ENCODE measurements at places on chromosomes 3 and 15. TPM values are rescaled to one million over a fixed set of nuclear protein-coding genes. Genes with fewer than 3 reads are reported as not detected.

DNA sequence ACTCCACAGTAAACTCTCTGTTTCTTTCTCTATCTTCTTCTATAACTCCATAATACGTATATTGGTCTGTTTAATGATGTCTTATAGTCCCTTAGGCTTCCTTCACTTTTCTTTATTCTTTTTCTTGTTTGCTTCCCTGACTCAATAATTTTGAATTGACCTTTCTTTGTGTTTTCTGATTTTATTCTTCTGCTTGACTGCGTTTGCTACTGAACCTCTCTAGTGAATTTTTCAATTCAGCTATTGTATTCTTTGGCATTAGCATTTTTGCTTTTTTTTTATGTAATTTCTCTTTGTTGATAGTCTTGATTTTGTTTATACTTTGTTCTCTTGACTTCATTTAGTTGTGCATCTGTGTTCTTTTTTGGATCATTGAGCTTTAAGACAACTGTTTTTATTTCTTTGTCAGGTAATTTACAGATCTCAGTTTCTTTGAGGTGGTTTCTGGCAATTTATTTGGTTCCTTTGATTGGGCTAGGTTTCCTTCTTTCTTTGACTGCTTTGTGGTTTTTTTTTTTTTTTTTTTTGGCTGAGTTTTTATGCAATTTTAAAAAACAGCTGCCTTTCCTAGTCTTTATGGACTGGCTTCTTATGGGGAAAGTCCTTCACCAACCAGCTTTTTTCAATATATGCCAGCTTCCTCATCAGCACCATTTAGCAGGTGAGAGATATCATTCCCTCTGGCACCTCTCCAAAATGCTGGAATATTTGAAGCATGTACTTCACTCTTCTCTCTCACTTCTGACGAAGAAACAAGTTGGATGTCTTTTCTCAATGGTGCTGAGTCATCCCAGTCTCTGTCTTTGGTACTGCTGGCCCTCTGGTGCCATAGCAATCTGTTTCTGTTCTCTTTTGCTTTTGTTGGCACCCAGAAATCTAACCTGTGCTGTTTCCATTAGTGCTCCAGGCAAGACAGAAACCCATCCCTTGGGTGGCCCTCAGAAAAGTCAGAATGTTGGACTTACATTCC, 17.6 kb downstream of the RSRC1 start:
- no peak for DNase-seq

SLC38A3 gene
- not detected for total RNA-seq

DNA sequence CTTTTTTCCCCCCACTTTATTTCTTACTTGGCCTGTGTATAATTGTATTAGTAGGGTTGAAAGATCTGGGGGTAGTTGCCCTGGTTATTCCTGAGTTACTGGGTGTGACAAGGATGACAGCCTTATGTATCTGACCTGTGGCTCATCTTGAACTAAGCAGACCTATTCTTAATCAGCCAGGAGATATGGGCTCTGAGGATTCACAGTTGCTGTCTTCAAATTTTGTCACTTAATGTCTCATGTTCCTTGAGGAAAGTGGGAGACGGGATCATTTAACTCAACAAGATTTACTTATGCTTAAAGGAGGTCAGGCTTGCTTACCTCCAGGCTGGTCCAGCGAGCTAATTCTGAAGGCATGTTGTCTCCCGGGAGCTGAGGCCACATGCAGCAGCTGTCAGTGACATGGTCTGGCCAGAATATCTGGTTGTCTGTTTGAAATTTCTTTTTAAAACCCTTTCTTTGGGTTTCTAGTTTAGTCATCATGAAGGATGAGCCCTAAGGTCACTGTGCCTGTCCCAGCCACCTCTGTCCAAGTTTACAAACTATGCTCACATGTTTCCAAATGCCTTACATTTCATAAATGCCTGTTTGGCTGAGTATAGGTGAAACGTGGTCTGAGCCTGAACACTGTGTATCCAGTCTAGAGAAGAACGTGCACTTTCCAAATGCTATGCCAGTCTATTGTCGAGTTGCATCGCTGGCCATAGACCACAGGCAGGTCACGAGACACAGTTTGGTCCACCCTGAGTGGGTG, 26.8 kb downstream of the LRTM1 start:
- no peak for DNase-seq

CD200 gene
- total RNA-seq: 1.2 TPM

DNA sequence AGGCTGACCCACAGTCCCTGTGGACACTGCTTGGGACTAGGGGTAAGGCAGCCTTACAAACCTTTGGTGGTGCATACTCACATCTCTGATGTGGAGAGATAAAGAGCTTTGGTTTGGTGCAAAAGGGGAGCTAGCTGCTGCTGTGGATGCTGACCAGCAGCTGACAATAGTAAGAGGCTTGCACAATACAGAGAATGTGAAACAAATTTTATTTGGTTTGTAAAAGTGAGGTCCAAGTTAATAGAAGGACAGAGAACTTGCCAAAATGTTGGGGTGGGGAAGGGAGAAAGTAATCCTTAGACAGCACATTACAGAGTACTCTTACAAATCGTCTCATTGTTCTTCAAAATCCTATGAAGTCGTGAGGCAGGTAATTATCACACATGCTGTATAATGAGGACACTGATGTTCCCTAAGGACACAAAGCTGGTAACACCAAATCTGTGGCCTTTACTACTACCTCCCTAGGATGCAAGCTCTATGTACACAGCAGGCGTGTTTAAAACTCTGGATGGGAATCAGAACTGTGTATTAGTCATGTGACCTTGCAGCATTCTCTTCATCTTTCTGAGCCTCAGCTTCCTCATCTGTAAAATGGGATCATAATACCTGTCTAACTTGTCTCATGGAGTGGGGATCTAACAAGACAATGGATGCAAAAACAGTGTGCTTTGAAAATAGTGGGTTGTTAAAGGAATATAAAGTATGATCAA, 21.6 kb downstream of the ARHGAP31 start:
- DNase-seq: no peak

OR5K2 gene
- total RNA-seq: not detected

KLF15 gene
- total RNA-seq: 1.9 TPM

XXYLT1 gene
- 15.0 TPM for total RNA-seq

AGBL1 gene
- total RNA-seq: 0.19 TPM

GRCh38 chr3:139552632-139553365, 13.3 kb upstream of the RBP1 start:
- DNase-seq: no peak

- no peak for DNase-seq
Measured at GRCh38 chr3:41836360-41837134, 125.4 kb downstream of the ULK4 start.

GRCh38 chr3:156743859-156744258, 69.5 kb downstream of the TIPARP start:
- DNase-seq: no peak

GRCh38 chr15:89067751-89068150, 20.5 kb upstream of the ABHD2 start:
- DNase-seq: no peak

IQGAP1 gene
- 181 TPM for total RNA-seq

GCSAM gene
- total RNA-seq: 0.26 TPM

GRCh38 chr3:48189321-48189720, 1.1 kb upstream of the CDC25A start:
- DNase-seq: no peak

- no peak for DNase-seq
Measured at GRCh38 chr3:128170866-128171516, 17.7 kb downstream of the EEFSEC start.

GRCh38 chr3:106805625-106806024, 571.6 kb upstream of the CCDC54 start:
- DNase-seq: no peak

DNA sequence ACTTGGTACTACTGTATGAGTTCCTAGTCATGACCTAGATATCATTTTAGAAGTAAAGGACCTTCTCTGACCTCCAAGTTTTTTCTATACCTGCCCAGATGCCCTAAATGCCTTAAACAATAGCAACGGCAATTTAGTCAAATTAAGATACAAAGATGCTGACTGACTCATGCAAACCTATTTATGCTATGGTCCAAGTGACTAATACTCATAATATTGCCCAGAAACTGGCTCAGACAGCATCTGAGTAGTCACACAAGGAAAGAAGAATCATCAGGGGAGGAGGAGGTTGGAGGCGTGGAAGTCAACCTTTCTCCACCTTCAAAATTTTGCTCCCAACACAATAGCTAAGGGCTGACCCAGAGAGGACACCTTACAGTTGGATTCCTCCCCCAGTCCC, 6.8 kb downstream of the FYCO1 start:
- no peak for DNase-seq

SNX4 gene
- total RNA-seq: 46.2 TPM

DNA sequence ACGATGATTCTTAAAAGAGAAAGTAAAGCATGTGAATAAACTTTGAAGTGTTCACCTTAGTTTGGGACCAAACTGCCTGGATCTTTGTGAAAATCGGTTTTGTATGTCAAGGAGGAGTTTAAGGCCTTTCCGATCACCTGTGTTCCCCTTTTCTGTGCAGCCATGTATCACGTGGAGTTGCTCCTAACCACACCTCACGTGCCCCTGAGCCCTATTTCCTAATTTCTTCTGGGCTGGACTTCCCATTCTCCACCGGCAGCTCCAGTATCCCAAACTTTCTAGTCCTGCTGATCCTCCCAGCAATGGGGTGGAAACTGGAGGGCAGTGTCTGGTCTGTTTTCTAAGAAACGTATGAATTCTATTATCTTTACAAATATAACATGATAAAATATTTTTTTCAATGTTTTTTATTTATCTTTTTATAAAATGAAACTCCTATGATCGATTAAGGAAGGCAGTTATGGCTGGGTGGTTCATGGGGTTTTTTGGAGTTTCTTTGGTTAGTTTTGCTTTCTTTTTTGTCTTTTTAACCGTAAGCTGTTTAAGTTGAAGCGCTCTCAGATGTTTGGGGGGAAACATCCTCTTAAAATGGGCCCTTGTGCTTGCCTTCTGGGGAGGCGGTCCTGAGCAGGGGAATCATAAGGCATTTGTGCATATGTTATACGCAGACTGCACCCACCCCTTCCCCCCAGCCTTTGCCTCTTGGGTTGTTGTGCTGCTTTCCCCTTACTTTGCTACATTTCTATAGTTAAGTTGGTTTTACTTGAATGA, 43.6 kb upstream of the WWTR1 start:
- DNase-seq: no peak

- no peak for DNase-seq
Measured at GRCh38 chr3:140906785-140907184, 34.9 kb upstream of the SLC25A36 start.

GRCh38 chr3:152826476-152826875, 8.5 kb upstream of the P2RY1 start:
- no peak for DNase-seq

IQCF5 gene
- not detected for total RNA-seq

DNA sequence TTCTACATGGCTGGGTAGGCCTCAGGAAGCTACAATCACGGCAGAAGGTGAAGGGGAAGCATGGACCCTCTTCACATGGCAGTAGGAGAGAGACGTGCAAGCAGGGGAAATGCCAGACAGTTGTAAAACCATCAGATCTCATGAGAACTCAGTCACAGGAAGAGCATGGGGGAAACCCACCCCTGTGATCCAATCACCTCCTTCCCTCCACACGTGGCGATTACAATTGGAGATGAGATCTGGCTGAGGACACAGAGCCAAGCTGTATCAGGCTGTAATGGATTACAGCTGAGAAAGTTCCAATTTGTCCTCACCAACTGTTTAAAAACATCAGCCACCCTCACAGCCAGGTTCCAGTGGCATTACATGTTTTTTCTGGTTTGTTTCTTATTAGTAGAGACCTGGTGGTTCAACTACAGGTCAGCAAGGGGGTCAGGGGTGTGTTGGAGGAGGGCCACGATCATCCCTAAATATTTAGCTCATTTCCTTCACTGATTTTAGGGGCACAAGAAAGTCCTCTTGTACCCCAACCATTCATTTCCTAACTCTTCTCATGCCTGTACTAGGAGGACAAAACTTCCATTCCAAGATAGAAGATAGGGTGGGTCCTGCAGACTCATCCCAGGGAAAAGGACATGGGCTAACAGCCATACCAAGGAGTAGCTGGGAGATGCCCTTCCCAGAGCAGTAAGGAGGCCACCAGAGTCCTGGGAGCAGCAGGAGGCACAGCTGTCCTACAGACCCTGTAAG, 54.4 kb downstream of the ANXA2 start:
- no peak for DNase-seq

GRCh38 chr3:35737080-35737479, 97.8 kb downstream of the ARPP21 start:
- DNase-seq: no peak

DNA sequence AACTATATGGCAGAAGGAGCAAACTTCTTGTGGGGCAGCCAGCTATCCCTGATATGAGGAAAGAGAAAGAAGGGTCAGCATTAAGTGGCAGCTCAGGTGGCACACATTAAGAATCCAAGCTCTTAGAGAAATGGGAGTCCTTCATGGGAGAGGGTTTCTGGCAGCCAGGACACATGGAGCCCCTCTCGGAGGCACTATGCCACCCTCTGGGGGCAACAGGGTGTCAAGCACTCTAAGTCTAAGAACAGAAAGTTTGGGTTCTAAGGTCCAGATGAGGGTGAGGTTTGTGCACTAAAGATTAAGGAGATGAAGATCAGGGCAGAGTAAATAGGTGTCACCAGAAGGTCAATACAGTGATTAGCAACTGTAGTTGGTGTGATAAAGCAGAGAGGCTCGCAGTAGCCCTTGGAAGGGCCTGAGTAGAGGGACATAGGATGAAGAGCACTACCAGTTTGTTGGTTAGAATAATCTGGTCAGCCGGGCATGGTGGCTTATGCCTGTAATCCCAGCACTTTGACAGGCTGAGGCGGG, 89.3 kb downstream of the ST6GAL1 start:
- DNase-seq: no peak

SNTN gene
- not detected for total RNA-seq

DNA sequence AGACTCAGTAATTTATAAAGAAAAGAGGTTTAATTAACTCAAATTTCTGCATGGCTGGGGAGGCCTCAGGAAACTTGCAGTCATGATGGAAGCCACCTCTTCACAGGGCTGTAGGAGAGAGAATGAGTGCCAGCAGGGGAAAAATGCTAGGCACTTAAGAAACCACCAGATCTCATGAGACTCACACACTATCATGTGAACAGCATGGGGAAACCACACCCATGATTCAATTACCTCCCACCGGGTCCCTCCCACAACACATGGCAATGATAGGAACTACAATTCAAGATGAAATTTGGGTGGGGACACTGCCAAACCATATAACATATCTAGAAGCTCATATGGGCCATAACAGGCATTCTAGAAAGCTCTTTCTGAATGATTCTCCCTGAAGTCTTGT, 190.3 kb downstream of the WNT5A start:
- no peak for DNase-seq

- no peak for DNase-seq
Measured at GRCh38 chr15:69021895-69022294, 7.4 kb downstream of the NOX5 start.

DNA sequence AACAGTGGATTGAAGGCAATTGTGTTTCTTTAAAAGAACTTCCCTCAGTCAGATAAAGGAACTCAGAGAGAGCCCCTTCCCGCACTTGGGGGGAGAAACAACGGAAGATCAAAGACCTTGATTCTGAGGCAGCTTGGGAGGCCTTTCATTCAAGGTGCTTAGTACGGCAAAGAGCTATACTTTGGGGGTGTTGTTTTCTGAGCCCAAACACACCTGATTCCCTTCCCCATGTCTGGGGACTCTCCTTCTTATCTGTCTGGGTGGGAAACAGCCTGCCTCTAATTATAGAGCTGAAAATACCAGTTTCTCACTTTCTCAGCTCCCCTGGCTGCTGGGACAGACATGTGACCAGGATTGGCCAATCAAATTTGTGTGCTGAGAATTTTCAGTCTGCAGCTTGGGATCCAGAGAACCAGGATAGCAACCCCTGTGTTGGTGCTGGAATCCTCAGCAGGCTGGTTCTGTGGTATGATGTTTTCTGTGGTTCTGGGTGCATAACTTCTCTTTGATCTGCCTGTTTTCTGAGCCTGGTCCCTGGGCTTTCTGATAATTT, 19.4 kb upstream of the IQCF6 start:
- no peak for DNase-seq

Data from esophagus squamous epithelium (tissue), 5 donors.